Mesenteric fat pad (tissue), 1 donor: ENCODE measurements at places on chromosomes 2 and 18. TPM values are rescaled to one million over a fixed set of nuclear protein-coding genes. Genes with fewer than 3 reads are reported as not detected.

The TCF23 gene
- 0.48 TPM for total RNA-seq

The ACTG2 gene
- total RNA-seq = 13.2 TPM

The SIX3 gene
- not detected for total RNA-seq

The COL3A1 gene
- 351 TPM for total RNA-seq

The C2orf15 gene
- total RNA-seq = 0.32 TPM

The FBXO48 gene
- 1.5 TPM for total RNA-seq

The RTP5 gene
- total RNA-seq = not detected

The SP5 gene
- total RNA-seq = 0.26 TPM

The UGT1A8 gene
- not detected for total RNA-seq

The FEV gene
- total RNA-seq = not detected

The THUMPD2 gene
- total RNA-seq = 7.9 TPM

The SCN9A gene
- total RNA-seq = 5.7 TPM

The GKN2 gene
- not detected for total RNA-seq

The CRIM1 gene
- 230 TPM for total RNA-seq

The DSC3 gene
- 0.22 TPM for total RNA-seq

The TFPI gene
- 66.8 TPM for total RNA-seq

The WDR7 gene
- 33.1 TPM for total RNA-seq
